DMS53 (cell line): ENCODE measurements at places on chromosomes 1 and 21.

DNA sequence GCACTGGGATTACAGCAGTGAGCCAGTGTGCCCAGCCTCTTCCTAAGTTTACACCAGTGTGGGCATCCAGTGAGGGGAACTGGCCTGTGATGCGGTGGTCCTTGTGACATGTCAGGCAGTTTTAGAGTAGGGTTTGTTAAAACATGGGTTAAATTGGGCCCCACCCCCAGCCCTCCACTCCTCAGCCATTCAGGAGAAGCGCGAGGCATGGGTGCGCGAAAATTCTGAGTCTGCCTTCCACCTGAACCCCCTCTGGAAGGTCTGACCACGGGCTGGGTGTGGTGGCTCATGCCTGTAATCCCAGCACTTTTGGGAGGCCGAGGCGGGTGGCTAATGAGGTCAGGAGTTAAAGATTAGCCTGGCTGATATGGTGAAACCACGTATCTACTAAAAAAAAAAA is 51.7 kb downstream of the SKI start:
- no peak for DNase-seq

GRCh38 chr1:119808491-119808890 is 2.8 kb downstream of the REG4 start:
- DNase-seq: no peak

- peak; percentile 36 for DNase-seq
These were observed 80.3 kb upstream of the WNT4 start for GRCh38 chr1:22223176-22223575.

GRCh38 chr1:21436488-21437340 is 3.2 kb upstream of the NBPF3 start:
- DNase-seq: peak; percentile 76

DNA sequence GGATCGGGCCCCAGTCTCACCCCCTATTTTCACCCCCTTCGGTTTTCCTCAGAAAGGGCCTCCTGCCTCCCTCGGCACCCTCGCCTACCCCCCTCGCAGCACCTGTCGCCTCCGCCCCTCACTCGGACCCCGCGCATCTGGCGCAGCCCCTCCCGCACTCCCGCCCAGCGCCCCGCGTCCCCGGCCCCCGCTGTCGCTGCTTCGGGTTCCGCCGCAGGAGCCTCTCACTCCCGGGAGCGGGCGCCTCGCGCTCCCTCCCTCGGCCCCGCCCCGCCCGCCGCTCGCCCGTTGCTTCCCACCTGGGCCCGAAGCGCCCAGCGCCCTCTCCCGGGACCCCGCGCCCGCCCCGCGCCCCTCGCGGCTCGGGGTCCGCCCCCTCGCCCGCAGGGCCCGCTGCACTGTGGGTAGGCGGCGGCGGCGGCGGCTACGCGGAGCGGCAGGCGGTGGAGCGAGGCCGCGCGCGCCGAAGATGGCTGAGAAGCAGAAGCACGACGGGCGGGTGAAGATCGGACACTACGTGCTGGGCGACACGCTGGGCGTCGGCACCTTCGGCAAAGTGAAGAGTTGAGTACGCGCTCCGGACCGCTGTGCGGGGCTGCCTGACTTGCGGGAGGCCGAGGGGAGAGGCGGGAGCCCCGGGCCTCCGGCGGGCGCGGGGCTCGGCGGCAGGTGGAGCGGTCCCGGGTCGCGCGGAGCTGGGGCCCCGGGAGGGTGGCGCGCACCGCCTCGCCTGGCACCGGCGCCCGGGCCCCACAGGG is at the start of gene PRKAA2:
TSS of gene PRKAA2 (plus strand) at position 396 of the 758 bp plus-strand sequence. CDS start at position 470, 74 bp downstream.
- DNase-seq: peak; percentile 91

DNA sequence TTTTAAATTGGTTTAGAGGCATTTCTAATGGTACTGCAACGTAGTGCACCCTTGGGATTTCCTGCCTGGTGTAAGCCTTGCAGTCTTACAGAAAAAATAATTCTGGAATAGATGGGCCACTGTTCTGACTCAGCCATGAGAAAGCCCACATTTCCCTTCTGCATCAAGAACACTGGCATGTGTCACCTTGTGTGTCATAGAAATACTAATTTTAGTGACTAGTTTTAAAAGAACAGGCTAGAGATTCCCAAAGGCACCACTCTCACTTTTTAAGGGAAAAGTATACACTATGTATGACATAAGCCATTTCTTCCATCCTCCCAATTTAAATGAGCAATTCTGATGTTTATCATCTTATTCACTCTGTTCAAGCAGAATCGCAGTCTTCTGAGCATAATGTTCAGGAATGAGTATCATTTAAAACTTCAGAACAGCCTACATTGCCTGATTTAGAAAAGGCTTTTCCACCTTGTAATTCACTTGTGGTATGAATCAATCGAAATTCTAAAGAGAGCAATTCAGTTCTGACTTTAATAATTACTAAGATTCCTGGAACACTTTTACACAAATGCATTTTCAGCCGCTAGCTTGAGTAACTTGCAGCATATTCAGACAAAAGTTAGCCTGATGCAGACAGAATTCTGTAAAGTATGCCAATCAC is 18.8 kb downstream of the RGS13 start:
- DNase-seq: no peak

- DNase-seq: no peak
These were observed 78.4 kb downstream of the CD58 start for GRCh38 chr1:116492358-116492811.

DNA sequence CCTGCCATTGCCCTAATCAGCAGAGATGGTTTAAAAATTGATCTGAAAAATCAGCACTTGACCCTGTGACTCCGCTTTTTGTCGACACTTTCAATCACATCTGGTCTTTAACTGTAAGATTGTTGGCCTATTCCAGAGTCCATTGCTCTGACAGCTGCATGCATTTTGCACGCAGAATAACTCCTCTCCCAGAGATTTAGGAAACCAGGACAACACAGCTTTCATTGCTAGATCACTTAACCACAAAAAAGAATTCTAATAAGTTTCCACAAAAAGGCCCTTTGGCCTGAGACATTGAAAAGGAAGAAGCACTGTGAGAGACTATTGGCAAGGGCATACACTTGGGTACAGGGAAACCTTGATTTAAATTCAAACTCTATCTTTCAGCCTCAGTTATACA is 373.1 kb downstream of the TGFB2 start:
- DNase-seq: no peak

GRCh38 chr1:200905411-200906052 is 10.8 kb downstream of the INAVA start:
- no peak for DNase-seq

- no peak for DNase-seq
These were observed 150.1 kb downstream of the CNIH3 start for GRCh38 chr1:224766266-224766665.

- no peak for DNase-seq
These were observed 39.7 kb downstream of the TMCC2 start for GRCh38 chr1:205267306-205267902.

DNA sequence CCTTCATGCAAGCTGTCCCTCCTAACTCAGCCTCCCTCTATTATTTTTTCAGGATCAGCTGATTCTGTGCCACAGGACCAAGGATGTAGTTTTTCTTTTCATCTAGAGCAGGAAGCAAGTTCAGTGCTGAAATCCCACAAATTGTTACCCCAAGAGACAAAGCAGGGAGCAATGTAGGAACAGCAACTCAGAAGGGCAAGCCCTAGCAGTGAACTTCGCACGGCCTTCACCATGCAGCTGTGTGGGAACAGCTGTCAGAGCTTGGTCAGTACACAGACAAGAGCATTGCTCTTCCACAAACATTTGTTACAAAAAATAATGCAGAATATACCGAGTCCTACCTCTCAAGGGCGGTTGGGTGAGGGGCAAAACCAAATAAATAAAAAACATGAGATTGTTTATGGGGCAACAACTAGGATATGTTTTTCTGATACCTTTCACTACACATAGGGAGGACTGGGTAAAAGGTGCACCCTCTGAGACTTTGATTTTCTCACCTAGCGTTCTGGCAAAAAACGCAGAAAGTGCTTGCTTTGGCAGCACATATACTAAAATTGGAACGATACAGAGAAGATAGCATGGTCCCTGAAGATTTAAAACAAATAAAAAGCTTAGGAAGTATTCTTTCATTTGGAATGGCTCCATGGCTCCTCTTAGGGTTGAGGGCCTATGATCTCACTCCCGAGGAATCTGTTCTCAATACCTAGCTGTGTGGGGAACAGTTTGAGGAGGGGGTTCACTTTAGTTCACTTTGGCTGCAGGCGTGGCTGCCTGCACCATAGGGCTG is 37.1 kb upstream of the ANGPTL7 start:
- no peak for DNase-seq

GRCh38 chr1:22018583-22019559 is 17.4 kb downstream of the CELA3A start:
- peak; percentile 18 for DNase-seq

GRCh38 chr1:114549137-114549536 is 32.3 kb downstream of the BCAS2 start:
- DNase-seq: no peak

DNA sequence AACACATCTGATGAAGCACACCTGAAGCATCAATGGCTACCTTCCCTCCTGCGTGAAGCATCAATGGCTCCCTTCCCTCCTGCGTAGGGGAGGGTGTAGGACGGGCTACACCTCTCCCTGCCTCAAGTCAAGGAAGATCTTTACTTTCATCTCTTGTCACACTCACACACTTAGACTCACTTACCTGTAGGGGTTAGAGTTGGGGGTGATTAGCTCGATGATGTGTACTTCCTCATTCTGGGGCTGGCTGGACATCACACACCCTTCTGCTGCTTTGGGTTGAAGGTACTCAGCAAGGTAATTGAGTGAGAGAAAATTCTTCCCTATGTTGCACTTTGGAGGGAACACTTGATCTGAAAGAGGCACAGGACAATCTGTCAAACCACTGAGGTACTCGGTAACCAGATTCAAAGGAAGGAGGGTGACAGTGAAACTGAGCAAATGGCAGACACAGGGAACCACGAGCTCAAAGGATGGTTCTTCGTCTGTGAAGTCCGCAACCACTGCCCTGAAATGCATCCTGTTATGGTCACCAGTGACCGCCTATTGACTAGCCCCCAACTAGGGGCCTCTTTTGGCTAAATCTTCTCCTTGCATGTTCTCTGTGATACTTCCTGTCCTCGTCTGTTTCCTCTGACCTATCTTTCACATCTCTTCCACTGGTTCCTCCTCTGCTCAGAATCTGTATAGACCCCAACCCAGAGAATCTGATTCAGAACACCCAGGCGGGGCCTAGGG is 156.2 kb downstream of the TGFBR3 start:
- no peak for DNase-seq

- no peak for DNase-seq
These were observed 108.0 kb upstream of the ADAR start for GRCh38 chr1:154716011-154716410.

GRCh38 chr1:9500756-9501754 is 38.2 kb upstream of the SLC25A33 start:
- no peak for DNase-seq

- DNase-seq: peak; percentile 65
These were observed 38.5 kb downstream of the PYHIN1 start for GRCh38 chr1:158969855-158970254.

- no peak for DNase-seq
These were observed 13.2 kb downstream of the S100A7A start for GRCh38 chr1:153429266-153430165.

GRCh38 chr1:177451191-177451590 is 280.4 kb downstream of the BRINP2 start:
- no peak for DNase-seq

GRCh38 chr1:226551299-226551698 is 2.7 kb downstream of the STUM start:
- DNase-seq: no peak

- DNase-seq: no peak
These were observed 33.9 kb upstream of the A3GALT2 start for GRCh38 chr1:33354707-33355316.

- peak; percentile 46 for DNase-seq
These were observed 29.4 kb upstream of the SLC26A9 start for GRCh38 chr1:205972491-205973168.

- DNase-seq: peak; percentile 33
These were observed 23.9 kb downstream of the ACOT11 start for GRCh38 chr1:54571803-54572541.

- no peak for DNase-seq
These were observed 24.7 kb downstream of the TRIM67 start for GRCh38 chr1:231186356-231187115.

GRCh38 chr21:32772281-32773047 is 909 bp upstream of the PAXBP1 start:
- peak; percentile 71 for DNase-seq

DNA sequence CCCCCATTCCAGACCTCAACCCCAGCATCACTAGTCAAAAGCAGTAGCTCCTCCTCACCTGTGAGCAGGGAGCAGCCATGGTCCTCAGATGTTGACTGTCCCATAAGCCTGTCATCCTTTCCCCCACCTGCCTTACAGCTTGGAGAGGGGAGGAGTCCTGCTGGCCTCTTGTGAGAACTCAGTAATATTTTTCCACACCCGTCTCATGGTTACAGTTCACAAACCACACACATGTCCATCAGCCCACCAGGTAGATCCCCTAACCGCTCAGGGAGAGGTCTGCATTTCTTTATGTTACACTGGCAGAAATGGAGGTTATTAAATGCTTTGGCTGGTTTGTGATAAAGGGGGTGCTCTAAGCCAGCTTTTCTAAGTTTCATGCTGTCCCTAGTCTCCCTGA is 26.3 kb upstream of the POU3F1 start:
- DNase-seq: no peak

DNA sequence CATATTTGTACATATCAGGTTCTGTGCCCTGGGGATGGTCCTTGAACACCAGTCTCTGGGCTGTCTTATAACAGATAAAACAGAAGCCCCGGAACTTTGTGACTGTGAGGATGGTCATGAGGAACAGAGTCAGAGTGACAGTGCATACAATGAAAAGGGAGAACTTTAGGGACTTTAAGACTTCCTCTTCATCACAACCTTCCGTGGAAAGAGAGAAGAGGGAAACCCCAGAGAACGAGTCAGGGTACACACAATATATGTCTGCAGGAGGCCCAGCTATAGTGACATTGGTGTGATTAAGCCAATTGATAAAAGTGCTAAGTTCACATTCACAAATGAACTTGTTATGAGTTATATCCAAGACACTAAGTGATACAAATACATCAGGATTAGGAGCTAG is 32.1 kb downstream of the TLR5 start:
- no peak for DNase-seq

GRCh38 chr1:205346956-205347574 is 9.7 kb downstream of the KLHDC8A start:
- peak; percentile 86 for DNase-seq

GRCh38 chr1:35726450-35727433 is 8.1 kb upstream of the C1orf216 start:
- DNase-seq: peak; percentile 77

GRCh38 chr1:28580722-28581530 is 11.1 kb upstream of the RAB42 start:
- DNase-seq: peak; percentile 82

DNA sequence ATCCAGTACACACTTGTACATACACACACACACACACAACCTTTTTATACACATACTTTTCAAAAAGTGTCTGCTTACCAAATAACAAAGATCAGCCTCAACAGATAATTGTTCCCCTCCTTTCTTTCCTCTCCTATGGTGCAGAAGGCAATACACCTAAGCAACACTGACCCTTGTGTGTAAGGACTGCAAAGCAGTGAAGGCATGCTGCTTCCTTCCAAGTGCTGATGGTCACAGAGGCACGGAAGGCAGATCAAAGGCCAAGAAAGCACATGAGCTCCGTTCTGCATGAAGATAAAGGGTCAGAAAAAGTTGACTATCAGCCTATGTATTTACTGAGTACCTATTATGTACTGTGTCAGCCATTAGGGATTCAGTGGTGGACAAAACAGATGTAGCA is 168.8 kb downstream of the TNR start:
- DNase-seq: no peak

GRCh38 chr1:221712198-221712684 is 29.6 kb downstream of the DUSP10 start:
- DNase-seq: peak; percentile 73
